Esophagus squamous epithelium (tissue), 5 donors: ENCODE measurements at places on chromosomes 2 and 18. TPM values are rescaled to one million over a fixed set of nuclear protein-coding genes. Genes with fewer than 3 reads are reported as not detected.

SP110 gene
- total RNA-seq: 7.2 TPM

DNA sequence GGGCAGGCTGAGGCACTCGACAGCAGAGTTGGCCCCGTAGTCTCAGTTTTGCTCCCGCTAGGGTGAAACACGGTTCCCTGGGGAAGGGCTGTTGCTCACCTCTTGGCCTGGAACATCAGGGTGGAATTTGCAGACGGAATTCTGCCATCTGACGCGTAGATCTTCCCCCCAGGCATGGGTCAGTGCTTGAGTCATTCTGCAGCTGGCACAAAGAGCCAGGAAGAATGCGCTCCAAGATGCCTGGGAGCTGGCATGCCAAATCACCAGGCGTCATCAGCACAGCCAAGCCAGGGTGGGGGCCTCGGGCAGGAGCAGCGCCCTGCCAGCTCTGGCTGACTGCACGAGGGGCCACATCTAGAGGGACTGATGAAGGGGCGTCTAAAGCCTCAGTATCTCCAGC, 42.7 kb downstream of the ODC1 start:
- peak overlapping the region; percentile 70 for H3K27ac ChIP-seq
- no peak overlapping the region for H3K4me3 ChIP-seq
- peaks cover 59% of the 10 kb centered on the region for H3K4me1 ChIP-seq
- H3K36me3 ChIP-seq: no peaks in the 10 kb centered on the region

- no peak for DNase-seq
- no peak overlapping the region for H3K4me3 ChIP-seq
- H3K4me1 ChIP-seq: peaks cover 24% of the 10 kb centered on the region
- H3K27ac ChIP-seq: no peak overlapping the region
- H3K27me3 ChIP-seq: no peaks in the 10 kb centered on the region
Measured at GRCh38 chr18:70314151-70314782, 25.4 kb downstream of the SOCS6 start.

GRCh38 chr2:96267159-96267971, 1.3 kb downstream of the CIAO1 start:
- H3K27me3 ChIP-seq: no peaks in the 10 kb centered on the region
- H3K4me1 ChIP-seq: peaks cover 44% of the 10 kb centered on the region
- DNase-seq: no peak
- no peak overlapping the region for H3K27ac ChIP-seq
- H3K36me3 ChIP-seq: peaks cover 64% of the 10 kb centered on the region
- peak overlapping the region; percentile 92 for H3K4me3 ChIP-seq

GRCh38 chr2:105732101-105732500, 12.6 kb upstream of the NCK2 start:
- DNase-seq: no peak
- peaks cover 15% of the 10 kb centered on the region for H3K4me1 ChIP-seq
- peak overlapping the region; percentile 9 for H3K27ac ChIP-seq
- no peak overlapping the region for H3K4me3 ChIP-seq

RAB6C gene
- not detected for total RNA-seq

UPP2 gene
- total RNA-seq: not detected

GRCh38 chr2:147636238-147636882, 208.5 kb upstream of the ACVR2A start:
- H3K4me3 ChIP-seq: no peak overlapping the region
- H3K27ac ChIP-seq: peak overlapping the region; percentile 26
- H3K36me3 ChIP-seq: no peaks in the 10 kb centered on the region
- no peaks in the 10 kb centered on the region for H3K27me3 ChIP-seq
- peaks cover 26% of the 10 kb centered on the region for H3K4me1 ChIP-seq

ICOS gene
- total RNA-seq: not detected

DNA sequence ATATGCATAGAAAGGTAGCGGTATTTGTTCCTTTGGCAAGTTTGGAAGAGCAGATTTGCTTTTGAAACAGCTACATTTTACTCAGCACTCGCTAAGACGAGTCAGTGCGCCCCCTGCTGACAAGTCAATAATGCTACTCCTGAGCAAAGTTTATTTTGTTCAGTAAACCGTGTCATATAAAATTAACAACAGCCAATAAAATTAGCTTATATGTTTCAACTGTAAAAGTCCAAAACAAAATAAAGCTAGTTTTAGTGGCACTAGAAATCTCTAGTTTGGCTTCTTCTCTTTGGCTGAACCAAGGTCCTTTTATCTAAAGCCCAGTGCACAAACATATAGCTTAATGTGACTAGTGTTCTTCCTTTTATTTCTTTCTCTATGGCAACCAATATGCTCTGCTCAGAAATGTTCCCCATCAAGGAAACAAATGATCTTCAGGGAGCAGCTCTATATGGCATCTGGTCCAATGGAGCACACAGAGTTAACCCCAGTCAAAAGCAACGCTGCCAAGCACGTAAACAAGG, 4.2 kb upstream of the POU3F3 start:
- H3K4me1 ChIP-seq: peaks cover 22% of the 10 kb centered on the region
- peaks cover 72% of the 10 kb centered on the region for H3K27me3 ChIP-seq
- no peak for DNase-seq
- no peak overlapping the region for H3K27ac ChIP-seq

DNA sequence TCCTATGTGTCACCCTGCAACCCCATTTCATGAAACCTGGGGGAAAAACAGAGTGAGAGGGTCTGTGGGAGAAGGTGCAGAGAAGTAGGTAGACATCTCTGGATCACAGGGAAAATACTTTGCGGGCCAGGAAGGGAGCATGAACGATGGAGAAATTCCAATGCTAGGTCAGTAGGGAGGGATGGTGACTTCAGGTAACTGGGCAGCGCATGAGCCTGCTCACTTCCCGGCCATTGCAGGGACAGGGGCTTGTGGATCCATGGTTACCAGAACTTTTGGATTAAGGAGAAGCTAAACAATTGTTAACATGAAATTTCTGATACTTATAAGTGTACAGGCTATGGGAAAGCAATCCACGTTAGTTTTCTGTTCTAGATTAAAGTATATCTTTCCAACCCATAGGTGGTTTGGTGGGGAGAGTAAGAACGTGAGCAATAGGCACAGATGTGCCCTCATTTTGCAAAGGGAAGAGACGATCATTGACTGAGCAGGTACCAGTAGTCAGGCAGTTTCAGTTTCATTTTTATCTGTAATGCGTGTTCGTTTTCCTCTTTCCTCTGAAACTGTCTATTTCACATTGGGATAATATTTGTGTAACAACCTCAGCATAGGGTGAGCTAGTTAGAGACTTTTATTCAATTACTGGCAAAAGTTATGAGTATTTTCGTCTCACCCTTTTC, 65.0 kb downstream of the NYAP2 start:
- no peaks in the 10 kb centered on the region for H3K27me3 ChIP-seq
- no peaks in the 10 kb centered on the region for H3K4me1 ChIP-seq
- no peak overlapping the region for H3K4me3 ChIP-seq
- no peak overlapping the region for H3K27ac ChIP-seq
- DNase-seq: no peak

CNGA3 gene
- 0.57 TPM for total RNA-seq

STON1 gene
- total RNA-seq: 4.0 TPM

DNA sequence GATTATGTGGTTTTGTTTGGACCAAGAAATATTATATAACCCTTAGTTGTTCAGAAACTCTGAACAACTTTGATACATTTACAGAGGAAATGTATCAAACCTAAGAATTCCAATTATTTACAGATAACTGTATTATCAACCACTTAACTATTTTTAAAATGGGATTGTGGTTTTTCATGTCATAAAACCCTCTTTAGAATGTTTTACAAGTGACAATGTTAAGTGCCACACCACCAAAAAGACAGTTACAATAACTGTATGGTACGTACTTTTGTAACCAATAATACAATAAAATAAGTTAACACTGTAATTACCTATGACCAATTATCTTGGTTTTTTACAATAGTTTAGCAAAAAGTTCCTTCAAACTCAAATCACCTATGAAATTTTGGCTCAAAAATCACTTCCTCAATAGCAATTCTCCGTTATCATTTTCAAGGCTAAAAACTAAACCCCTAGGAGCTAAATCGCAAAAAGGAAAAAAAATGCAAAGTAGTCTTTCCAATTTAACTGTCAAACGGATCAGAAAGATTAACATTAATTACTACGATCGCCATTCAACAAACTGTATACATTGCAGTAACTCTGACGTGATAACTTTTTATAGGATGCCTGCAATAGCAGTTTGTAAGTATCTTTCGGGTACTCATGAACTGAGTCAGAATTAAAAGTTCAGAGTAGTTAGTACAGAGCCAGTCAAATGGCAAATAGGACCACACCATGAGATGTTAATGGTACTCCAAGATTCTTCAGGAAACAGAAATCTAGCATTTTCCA, 1.5 kb downstream of the ROCK1 start:
- peak overlapping the region; percentile 99 for H3K27ac ChIP-seq
- peak overlapping the region; percentile 90 for H3K4me3 ChIP-seq
- peaks cover 13% of the 10 kb centered on the region for H3K4me1 ChIP-seq
- no peaks in the 10 kb centered on the region for H3K36me3 ChIP-seq
- DNase-seq: no peak

DNA sequence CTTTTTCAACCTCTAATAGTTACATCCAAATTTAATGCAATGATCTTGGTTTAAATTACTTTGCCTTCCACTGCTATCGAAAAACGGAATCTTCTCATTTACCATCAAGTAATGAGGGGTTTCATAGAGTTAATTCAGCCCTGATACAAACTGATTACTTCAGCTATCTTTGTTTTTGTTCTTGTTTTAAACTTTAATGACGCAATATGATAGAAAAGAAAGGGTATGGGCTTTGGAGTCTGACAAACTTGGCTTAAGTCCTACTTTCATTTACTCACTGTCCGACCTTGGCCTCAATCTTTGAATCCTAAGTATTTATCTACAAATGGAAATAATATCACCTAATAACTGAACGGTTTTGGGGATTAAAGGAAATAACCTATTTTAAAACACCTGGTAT, 16.1 kb downstream of the ADAM17 start:
- peaks cover 6% of the 10 kb centered on the region for H3K4me1 ChIP-seq
- no peaks in the 10 kb centered on the region for H3K27me3 ChIP-seq
- H3K4me3 ChIP-seq: no peak overlapping the region

DNA sequence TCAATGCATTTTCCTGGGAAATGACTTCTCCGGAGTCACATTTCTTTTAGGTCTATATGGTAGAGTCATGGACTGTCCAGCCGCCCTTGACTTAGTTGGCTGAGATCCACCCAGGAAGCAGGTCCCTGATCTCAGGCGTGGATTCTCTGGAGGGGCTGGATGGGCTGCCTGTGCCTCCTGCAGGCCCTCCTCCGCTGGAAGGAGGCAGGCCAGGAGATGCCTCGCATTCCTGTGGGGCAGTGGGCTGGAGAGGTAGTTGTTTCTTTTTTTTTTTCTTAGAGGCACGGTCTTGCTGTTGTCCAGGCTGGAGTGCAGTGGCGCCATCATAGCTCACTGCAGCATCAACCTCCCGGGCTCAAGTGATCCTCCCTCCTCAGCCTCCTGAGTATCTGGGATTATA, 129.0 kb upstream of the MYCN start:
- H3K27me3 ChIP-seq: no peaks in the 10 kb centered on the region
- DNase-seq: no peak
- no peaks in the 10 kb centered on the region for H3K4me1 ChIP-seq
- no peak overlapping the region for H3K27ac ChIP-seq

GRCh38 chr18:22987547-22988189, 54.5 kb downstream of the RBBP8 start:
- no peak overlapping the region for H3K27ac ChIP-seq
- no peak overlapping the region for H3K4me3 ChIP-seq
- no peak for DNase-seq

- H3K27me3 ChIP-seq: no peaks in the 10 kb centered on the region
- H3K4me1 ChIP-seq: peaks cover 11% of the 10 kb centered on the region
- peaks cover 35% of the 10 kb centered on the region for H3K36me3 ChIP-seq
- no peak for DNase-seq
- no peak overlapping the region for H3K4me3 ChIP-seq
Measured at GRCh38 chr2:201156640-201157039, 26.3 kb upstream of the CASP10 start.

GRCh38 chr2:95122197-95122551, 566 bp upstream of the MRPS5 start:
- peak overlapping the region; percentile 80 for H3K4me3 ChIP-seq
- H3K27me3 ChIP-seq: no peaks in the 10 kb centered on the region
- peaks cover 1% of the 10 kb centered on the region for H3K36me3 ChIP-seq
- H3K27ac ChIP-seq: peak overlapping the region; percentile 92

- no peaks in the 10 kb centered on the region for H3K27me3 ChIP-seq
Measured at GRCh38 chr2:223921204-223921603, 23.9 kb downstream of the WDFY1 start.

- no peak overlapping the region for H3K27ac ChIP-seq
- no peak overlapping the region for H3K4me3 ChIP-seq
- DNase-seq: no peak
- no peaks in the 10 kb centered on the region for H3K36me3 ChIP-seq
- H3K27me3 ChIP-seq: no peaks in the 10 kb centered on the region
Measured at GRCh38 chr2:21924640-21925285, 801.0 kb downstream of the TDRD15 start.

OTOS gene
- not detected for total RNA-seq

DNA sequence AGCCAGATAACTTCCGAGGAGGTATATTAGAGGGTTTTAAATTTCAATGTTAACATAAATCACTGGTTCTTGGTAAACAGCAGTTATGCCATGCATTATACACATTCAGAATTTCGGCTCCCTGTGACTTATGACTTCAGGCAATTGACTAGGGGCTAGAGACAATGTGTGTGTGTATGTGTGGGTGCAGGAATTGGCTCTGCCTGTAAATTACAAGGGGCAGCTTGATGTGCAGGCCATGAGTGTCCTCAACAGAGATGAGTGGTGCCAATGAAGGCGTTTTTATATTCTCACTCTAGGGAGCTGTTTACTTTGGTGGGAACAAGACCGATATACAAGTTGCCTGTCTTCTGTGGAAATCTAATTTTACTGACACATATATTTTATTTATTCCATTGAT, 161.6 kb downstream of the CSRNP3 start:
- H3K27me3 ChIP-seq: no peaks in the 10 kb centered on the region
- no peaks in the 10 kb centered on the region for H3K4me1 ChIP-seq
- no peak overlapping the region for H3K27ac ChIP-seq
- DNase-seq: no peak

DNA sequence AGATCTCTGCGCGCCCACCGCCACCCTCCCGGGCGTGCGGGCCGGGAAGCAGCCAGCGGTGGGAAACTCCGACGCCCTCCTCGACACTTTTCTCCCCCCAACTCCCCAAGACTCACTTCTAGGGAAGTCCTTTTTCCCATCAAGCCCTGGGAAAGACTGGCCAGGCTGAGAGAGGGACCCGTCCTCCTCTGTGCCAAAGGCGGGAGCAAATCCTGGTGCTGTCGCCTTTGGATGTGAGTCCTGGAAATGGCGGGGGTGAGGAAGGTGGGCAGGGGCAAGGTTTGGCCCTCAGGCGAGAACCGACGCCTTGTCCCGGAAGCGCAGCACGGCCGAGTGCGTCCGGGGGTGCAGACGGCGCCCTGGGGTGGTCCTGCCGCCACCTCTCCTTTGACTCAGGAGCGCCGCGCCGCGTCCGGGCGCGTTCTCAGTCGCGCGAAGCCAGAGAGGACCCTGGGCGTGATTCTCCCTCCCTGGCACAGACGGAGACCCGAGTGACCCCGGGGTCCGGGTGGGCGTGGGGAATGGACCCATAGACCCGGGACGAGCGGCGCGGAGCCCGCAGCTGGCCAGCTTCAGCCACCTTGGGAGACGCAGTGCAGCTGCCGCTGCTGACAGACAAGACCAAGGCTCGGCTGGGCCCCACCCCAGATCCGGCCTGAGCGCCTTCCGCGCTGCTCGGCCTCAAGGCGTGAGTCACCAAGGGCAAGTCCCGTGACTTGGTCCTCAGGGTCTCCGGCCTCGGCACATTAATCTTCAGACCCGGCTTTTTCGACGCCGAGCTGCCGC, 3.5 kb upstream of the LBX2 start:
- H3K27ac ChIP-seq: peak overlapping the region; percentile 81
- H3K27me3 ChIP-seq: peaks cover 60% of the 10 kb centered on the region
- peaks cover 45% of the 10 kb centered on the region for H3K4me1 ChIP-seq
- peak; percentile 15 for DNase-seq
- peaks cover 23% of the 10 kb centered on the region for H3K36me3 ChIP-seq

KANSL3 gene
- total RNA-seq: 18.0 TPM

- no peak overlapping the region for H3K27ac ChIP-seq
- no peak overlapping the region for H3K4me3 ChIP-seq
- H3K27me3 ChIP-seq: no peaks in the 10 kb centered on the region
- H3K36me3 ChIP-seq: no peaks in the 10 kb centered on the region
Measured at GRCh38 chr2:43569921-43570320, 25.9 kb downstream of the THADA start.

MAB21L4 gene
- total RNA-seq: 179 TPM
